ENCODE measurements at places on chromosomes 5 and 9.

GRCh38 chr5:76663573-76663972, 40.4 kb upstream of the F2RL2 start:
- DNase-seq: no peak

- DNase-seq: no peak
Observed at GRCh38 chr9:89622933-89623861, 18.4 kb downstream of the GADD45G start.

DNA sequence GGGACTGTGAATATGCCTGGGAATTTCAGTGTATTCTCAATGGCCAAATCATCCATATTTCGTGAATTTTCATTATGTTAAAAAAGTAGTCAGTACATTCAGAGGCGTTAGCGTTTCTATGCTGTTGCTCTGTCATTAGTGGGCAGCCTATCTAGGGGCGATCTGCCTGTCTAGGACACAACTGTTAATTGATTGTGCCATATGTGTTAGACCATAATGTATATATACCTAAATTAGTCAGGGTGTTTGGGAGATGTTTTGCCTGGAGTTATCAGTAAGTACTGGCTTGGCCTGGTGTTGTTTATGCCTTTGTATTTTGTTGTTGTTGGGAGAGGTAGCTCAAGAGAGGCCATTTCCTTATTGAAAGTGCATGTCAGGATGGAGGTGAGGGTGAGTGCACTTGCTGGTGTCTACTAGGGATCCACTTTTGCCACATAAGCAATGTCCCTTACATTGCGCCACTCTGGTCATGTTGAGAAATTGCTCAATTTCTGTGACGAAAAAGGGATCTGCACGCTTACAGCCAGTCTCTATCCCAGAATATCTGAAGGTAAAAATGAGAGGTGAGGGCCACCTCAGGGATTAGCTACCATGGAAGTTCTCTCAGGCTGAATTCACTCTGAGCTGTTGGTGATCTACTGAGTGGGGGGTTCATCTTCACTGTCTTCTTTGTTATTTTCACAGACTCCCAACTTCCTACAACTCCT, 123.3 kb downstream of the ST8SIA4 start:
- DNase-seq: no peak

DNA sequence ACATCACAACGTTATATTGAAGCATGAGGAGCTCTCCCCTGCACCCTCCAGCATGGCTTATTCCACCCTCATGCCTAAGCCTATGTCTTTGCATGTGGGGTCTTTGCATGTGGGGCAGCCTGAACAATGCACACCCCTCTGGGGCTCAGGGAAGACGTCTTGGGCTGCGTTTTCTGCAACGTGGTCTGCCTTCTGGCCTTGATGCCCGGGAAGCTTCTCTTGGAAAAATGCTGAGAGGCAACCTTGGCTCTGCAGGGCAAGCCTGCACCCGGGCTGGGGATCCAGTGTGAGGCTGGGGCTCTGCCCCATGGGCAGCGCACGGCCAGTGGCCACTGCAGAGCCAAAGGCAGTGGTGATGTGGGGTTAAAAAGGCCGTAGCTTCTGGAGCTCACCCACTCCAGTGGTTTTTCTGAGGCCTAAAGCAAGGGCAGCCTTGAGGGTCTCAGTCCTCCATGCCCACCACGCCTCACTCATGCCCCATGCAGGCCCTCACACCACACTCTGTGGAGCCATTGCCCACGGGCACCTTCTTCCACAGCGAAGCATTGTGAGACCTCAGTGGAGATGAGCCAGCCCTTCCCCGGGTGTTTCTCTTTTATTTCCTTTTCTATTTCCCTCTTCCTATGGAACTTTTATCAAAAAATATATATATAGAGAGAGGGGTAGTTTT, 112.2 kb downstream of the MRPL36 start:
- DNase-seq: no peak

- no peak for DNase-seq
Observed at GRCh38 chr9:129273136-129273895, 95.3 kb upstream of the IER5L start.

GRCh38 chr5:18113721-18114120, 479.5 kb downstream of the TAF11L14 start:
- DNase-seq: no peak

DNA sequence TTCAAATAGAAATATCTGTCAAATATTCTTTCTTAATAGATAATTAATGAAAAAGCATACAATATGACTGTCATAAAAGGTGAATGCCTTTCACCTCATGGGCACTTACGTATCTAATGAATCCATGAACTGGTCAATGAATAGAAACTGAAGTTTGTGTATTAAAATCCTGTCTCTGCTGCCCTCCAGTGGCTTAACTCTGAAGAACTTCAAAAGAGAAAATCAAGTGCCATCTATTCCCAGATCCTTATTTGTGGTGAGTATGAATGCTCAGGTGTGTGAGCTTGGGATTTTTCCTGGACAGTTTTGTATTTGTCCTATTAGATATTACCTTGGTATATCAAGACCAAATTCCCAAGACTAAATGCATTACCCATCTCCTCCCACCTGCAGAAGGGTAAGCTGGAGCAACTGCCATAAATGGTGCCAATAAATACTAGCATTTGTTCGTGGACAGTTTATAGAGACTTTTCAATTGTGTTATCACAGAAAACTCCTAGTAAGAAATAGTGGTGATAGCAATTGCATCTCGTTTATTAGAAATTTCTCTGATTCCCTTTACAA, 44.0 kb upstream of the SVEP1 start:
- peak; percentile 38 for DNase-seq

DNA sequence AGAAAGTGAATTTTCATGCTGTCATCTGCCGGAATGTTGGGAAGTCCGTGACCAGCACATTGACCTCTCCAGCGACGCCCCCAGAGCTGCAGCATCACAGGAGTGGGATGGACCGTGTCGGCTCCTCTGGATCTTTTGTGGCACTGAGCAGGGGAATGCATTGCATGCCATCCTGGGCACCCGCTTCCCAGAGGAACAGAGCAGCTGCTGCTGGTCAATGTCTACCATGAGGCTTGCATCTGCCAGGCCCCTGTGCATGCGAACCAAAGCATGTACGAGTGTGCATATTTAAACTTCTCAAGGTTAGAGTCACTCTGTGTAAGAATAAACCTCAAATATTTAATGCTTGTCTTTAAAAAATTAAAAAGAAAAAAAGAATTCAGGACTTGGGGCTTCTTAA, 414.8 kb downstream of the GADD45G start:
- DNase-seq: no peak

DNA sequence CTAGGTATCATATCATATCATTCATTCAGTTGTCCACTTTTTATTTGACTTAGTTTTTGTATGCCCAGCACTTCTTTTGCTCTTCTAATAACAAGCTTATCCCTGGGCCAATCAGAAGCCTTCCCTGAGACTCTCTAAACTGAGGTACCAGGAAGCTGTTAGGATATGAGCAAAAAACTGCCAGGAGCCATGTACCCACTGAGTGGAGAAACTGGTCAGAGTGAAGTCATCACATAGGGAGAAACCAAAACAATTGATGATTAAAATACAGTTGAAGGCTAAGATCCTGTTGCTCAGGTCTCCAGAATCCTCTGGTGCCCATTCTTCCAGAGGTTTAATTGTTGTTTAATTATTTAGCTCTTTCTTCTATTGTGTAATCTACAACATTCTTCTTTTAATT, 120.2 kb downstream of the KIAA0825 start:
- DNase-seq: no peak

DNA sequence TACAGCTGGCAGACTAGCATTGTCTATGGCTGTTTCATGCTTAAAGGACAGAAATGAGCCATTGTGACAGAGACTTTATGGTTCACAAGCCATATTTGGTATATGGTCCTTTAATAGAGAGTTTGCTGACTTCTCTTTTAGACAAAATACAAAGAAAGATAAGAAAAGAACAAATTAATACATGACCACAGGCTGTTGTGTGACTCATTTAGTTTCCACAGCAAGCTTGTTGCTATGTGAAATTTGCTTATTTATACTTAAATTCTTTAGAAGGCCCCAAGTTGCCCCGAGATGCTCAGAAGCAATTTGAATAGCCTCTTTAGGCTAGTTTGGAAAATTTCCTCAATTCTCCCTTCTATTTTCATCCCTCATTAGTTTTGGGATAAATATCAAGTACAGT, 315.3 kb upstream of the RPS23 start:
- DNase-seq: no peak

- DNase-seq: no peak
Observed at GRCh38 chr5:87733897-87734296, 321.2 kb upstream of the CCNH start.

- DNase-seq: no peak
Observed at GRCh38 chr5:142722896-142723295, 37.0 kb upstream of the FGF1 start.

- no peak for DNase-seq
Observed at GRCh38 chr9:130175355-130175754, 3.2 kb downstream of the NCS1 start.

- DNase-seq: no peak
Observed at GRCh38 chr9:19185191-19185590, 45.3 kb upstream of the DENND4C start.

GRCh38 chr9:101184813-101185278, 156.3 kb downstream of the PLPPR1 start:
- DNase-seq: no peak

- DNase-seq: peak; percentile 50
Observed at GRCh38 chr9:131739133-131739958, 530 bp downstream of the RAPGEF1 start.

- peak; percentile 65 for DNase-seq
Observed at GRCh38 chr9:16310278-16311110, 560.0 kb downstream of the BNC2 start.

GRCh38 chr5:17378346-17378997, 119.6 kb upstream of the TAF11L2 start:
- no peak for DNase-seq

- DNase-seq: no peak
Observed at GRCh38 chr9:134748591-134748990, 107.0 kb downstream of the COL5A1 start.

DNA sequence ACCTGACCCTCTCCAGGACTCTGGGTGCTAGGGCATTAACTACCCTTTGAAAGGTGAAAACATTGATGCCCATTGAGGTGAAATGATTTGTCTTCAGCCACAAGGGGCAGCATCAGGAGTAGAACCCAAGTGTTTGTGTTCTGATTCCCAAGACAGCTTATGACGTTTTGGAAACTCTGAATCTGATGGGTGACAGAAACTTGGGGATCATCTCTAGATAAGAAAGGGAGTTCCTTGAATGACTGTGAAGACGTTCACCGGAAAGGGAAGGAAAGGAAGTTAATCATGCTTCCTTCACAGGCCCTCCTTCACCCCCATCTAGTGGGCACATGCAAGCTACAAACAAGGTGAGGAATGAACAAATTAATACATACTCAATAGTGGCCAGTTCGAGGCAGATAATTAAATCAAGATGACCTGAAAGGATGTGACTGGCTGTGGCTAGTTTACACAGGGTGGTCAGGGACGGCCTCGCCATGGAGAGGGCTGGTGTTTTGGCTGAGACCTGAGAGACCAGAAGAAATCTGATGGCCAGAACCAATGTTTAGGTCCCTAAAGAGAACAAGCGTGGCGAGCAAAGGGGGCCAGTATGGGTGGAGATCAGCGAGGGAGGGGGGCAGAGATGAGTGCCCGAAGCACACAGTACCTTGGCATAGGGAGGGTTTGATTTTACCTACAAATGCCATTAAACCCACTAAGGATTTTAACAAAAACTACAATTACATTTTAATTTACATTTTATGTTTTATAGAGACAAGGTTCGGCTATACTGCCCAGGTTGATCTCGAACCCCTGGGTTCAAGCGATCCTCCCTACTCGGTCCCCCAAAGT, 937 bp upstream of the SLC26A2 start:
- no peak for DNase-seq

- no peak for DNase-seq
Observed at GRCh38 chr5:111532886-111533582, 20.7 kb upstream of the STARD4 start.

DNA sequence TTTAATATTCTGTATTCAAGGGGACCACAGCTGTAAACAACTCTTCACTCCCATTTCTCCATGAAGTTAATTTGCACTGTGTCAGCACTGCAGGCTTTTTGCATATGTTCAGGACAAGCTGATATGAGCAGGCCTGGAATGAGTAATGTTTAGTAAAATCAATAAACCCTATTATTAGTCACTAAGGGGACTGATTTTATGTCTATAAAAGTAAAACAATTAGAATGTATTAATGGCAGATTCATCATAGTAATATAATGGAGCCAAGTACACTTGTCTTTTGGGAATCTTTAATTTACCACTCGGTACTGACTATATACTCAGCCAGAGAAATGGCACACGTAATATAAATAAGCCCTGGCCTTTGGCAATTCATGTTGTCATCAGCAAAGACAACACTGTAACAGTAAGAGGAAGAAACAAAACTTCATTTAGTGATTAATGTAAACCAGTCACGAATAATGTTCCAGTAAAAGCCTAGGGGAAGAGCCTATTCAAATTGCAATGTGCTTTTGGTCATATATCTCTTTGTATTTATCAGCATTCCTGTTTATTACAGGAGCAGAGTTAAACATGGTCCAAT, 111.6 kb downstream of the ZNF608 start:
- DNase-seq: no peak

- DNase-seq: no peak
Observed at GRCh38 chr5:178469975-178470759, 120.0 kb downstream of the COL23A1 start.

- no peak for DNase-seq
Observed at GRCh38 chr5:146778795-146779194, 99.8 kb downstream of the PPP2R2B start.

GRCh38 chr5:665956-666711, 27.0 kb downstream of the TPPP start:
- DNase-seq: no peak

DNA sequence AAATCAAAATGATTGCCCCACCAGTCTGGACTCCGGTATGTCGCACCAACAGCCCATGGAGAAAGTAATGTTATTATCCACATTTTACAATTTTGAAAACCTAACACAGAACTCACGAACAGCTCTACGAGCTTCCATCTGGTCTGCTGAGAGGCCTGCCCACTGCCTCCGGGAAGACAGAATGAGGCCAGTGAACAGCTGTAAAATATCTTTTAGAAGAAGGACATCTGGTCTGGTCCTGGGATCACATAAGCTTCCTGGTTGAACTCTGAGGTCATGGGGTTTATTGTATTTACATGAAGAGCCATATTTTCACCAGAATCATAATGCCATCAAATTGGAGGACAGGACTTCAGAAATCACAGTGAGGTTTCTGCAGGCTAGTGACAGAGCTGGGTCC, 89.0 kb downstream of the FRMD3 start:
- DNase-seq: no peak

DNA sequence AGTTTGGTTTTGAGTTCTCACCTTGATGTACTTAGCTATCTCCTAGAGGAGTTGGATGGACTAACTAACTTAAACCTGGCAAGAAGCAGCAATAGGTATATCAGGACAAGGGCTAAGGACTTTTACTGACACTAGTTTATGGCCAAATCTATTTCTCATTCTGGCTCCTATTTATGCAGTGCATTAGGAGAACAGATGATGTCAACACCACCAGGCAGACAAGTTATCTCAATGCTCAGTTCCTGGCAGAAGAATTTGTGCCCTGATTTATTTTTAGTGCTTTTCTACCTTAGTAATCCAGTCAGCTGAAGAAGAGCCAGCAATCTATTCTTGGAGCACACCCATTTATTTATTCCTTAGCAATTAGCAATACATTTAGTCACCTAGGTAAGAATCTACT, 30.7 kb upstream of the MYOT start:
- DNase-seq: no peak
